Stimulated activated CD4-positive, alpha-beta T cell treated with anti-CD3 and anti-CD28 coated beads, Interleukin-4, amount 100 ng/mL, for 24 hours (primary cell): ENCODE measurements at places on chromosomes 6 and 20.

DNA sequence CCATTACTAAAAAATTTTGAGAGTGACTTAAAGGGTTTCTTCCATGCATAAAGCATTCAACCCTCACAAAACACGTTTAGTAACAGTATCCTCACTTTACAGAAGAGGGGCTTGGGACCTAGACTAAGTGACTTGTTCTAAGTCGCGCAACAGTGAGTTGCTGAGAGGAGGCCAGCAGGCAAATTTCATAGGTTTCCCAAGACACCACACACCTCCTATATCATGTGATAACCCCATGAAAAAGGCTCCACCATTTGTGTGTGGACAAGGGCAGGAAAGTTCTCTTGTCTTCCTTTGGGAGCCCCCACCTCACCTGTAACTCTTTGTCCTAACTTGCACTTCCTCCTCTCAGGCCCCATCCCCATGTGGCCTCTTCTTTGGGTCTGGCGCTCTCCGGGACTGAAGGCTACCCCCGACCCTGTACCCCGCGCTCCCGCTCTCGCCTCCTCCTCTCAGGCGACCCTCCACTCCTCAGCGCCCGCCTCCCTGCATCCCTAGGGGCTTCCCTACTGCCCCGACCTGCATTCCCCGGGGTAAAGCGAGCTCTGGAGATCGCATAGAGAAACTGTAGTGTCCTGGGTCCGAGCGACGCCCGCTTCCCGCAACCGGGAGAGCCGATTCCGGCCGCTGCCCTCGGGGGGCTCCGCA, 392 bp downstream of the PSMB8 start:
- DNase-seq, result no peak

- no peak for DNase-seq
These were observed 82.9 kb downstream of the ELOVL4 start for GRCh38 chr6:79864421-79864820.

GRCh38 chr6:20789162-20789561, 254.9 kb downstream of the CDKAL1 start:
- DNase-seq, result no peak

- DNase-seq, result no peak
These were observed 18.4 kb downstream of the TTK start for GRCh38 chr6:80022803-80023202.

GRCh38 chr6:40355066-40355465, 232.1 kb downstream of the LRFN2 start:
- no peak for DNase-seq

GRCh38 chr6:169510871-169511270, 191.0 kb downstream of the WDR27 start:
- no peak for DNase-seq

DNA sequence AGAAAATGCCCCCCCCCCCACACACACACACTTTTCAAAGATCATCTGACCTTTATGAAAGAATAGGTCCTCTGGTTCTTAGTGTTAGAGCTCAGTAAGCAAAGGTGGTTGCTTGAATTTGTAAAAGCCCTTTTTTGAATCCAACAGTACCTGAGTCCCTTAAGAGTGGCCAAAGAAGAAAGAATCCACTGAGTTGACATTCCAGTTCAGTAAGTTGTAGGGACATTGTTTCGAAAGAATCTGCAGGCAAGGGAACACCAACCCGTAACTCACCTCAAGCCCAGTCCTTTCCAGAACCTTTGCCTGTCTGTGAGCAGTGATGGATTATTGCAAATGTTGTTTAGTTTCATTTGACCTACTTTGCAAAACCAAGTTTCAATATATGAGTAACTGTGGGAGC, 64.2 kb upstream of the MAP3K4 start:
- no peak for DNase-seq

- DNase-seq, result no peak
These were observed 157.7 kb upstream of the AKAP12 start for GRCh38 chr6:151082079-151082478.

DNA sequence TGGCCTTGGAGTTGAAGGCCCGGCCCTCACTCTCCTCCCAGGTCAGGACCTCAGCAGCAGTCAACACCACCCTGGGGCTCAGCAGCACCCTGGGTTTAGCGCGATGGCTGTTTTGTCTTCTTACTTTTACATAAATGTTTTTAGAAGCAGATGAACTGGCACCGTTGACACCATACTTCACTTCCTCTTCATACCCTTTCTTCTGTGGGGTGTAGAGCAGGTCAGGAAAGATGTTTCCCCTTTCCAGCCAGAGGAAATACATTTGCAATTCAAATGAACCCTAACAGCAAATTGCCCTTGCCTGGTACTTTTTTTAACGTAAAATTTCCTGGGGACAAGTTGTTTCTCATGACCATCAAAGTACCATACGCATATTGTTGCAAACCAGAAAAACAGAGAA, 54.7 kb upstream of the SNX9 start:
- DNase-seq, result no peak
